MM.1S (cell line): ENCODE measurements at places on chromosomes 6 and 20.

GRCh38 chr6:87791029-87791428, 89.0 kb upstream of the AKIRIN2 start:
- no peak for DNase-seq

DNA sequence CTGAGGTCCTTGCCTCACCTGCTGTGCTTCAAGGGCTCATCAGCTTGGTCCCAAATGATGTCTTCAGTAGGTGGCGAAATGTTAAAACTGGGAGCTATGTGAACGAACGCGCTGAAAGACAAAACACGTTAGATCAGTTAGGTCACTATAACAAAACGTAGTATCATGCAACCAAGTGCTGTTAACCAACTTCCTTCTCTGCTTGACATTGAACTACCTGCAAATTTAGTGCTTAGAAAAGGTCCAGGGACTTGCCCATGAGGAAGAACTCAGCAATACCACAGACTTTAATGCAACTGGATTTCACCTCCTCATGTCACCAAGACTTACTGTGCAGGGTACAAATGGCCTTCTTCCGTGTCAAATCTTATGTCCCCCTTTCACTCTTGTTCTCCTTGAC, 24.8 kb downstream of the BACH2 start:
- DNase-seq, result no peak

DNA sequence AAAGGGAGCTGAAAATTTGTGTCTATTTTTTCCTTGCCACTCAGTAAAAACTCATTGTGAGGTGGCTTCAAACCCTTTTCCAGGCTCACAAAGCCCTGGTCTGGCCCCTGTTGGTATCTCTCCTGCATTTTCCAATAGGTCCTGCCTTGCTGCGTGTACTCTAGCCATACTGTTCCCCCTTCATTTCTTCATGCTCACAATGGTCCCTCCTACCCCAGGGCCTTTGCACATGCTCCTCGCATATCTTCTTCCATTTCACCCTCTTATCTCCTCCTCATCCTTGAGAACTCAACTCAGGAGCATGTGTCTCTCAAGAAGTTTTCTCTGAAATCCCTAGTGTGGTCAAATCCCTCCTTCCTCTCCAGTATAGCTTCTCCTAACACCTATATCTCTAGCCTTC, 186.6 kb downstream of the MBOAT1 start:
- no peak for DNase-seq

DNA sequence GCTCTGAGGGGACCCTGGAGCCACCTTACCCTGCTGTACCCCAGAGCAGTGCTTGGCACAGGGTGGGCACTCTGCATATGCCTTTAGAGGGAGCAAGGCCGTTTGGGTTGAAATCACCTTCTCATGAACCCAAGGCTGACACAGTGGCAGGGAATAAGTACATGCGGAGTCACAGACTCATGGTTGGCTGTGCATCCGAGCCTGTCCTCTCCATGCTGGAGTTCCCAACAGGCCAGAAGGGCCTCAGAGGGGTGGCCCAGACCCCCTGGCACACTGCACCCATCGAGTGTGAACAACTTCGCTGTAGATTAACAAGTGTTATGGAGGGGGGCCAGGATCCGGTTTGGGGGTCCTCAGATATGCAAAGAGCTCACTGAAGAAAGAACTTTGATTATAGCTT, 21.0 kb upstream of the IRF4 start:
- no peak for DNase-seq

DNA sequence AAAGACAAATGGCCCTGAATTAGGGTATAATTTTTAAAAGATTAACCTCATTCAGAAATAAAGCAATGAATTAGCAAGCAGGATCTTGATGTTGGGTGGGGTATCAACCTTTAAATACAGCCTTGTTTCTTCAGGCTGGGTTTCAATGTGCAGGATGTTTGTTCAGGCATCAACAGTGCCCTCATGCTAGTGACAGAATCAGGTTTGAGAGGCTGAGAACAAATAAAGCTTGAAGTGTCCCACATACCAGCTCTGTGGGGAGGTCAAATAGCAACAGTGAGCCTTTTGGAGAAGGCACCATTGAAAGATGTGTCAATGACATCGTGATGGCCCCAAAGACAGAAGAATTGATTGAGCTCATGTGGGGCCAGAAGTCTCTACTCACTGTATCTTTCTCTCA, 68.2 kb downstream of the MTFR2 start:
- no peak for DNase-seq

DNA sequence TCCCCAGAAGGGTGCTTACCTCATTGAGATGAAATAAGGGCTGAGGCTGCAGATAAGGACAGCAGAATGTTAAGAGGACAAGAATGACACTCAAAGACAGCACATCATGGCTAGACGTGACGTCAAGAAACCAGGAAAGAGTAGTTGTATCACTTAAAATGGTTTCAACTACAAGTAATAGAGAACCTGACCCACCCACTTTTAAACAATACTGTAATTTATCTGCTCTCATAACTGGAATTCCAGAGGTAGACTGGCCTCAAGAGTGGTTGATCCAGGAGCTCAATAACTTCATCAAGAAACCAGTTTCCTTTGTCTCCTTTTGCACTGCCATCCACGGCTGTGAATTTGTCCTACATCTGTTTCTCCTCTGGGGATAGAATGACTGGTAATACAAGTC, 187.1 kb downstream of the EYA4 start:
- no peak for DNase-seq

- no peak for DNase-seq
These were observed 16.2 kb upstream of the RSPO3 start for GRCh38 chr6:127102299-127102698.

DNA sequence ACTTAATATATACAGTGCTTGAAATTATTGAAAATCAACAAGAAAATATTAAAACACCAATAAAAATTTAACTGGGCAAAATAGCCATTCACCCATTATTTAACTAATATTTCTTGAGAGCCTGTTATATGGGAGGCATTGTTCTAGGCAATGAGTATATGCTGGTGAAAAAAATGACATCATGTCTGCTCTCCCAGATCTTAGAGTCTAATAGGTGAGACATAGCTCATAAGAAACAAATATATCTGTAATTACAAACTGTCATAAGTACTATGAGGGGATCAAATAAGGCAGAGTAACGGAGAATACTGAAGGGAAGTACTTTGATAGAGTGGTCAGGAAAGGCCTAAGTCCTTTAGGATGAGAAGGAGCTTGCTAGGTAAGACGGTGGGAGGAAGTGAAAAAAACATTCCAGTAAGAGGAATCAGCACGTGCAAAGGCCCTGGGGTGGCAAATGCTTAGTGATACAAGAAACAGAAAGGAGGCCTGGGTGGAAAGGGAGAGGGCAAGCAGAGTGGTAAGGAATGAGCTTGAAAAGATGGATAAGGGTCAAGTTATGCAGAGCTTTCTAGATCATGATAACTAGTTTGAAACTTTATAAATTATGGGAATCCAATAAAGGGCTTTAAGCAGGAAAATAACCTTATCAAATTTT, 12.2 kb upstream of the FYN start:
- DNase-seq, result no peak

- no peak for DNase-seq
These were observed 91.3 kb upstream of the OGFRL1 start for GRCh38 chr6:71197267-71197666.

- DNase-seq, result no peak
These were observed 29.5 kb downstream of the TMEM242 start for GRCh38 chr6:157293780-157294179.

- no peak for DNase-seq
These were observed 57.1 kb upstream of the HDDC2 start for GRCh38 chr6:125358898-125359297.

- DNase-seq, result no peak
These were observed 21.7 kb downstream of the CST7 start for GRCh38 chr20:24970754-24971153.

DNA sequence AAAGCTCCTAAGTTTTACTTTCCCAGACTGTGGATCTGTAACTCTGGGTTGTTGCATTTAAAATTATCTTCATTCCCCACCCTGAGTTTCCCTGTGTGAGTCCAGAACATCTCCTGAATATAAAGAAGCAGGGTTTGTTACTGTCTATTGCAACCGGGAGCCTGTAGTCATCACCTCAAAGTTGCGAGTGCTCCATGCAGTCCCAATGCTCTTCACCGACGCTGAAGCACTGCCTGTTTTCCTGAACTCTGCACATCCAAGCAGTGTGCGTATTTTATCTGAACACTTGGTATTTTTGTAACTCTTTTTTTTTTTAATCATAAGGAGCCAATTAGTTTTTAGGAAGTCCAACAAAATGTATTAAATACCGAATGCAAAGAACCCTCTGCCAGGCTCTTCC, 907 bp upstream of the HLA-B start:
- DNase-seq, result no peak

GRCh38 chr6:117130125-117130524, 135.2 kb upstream of the VGLL2 start:
- DNase-seq, result peak; percentile 89
